ENCODE measurements at places on chromosomes 11 and 22.

DNA sequence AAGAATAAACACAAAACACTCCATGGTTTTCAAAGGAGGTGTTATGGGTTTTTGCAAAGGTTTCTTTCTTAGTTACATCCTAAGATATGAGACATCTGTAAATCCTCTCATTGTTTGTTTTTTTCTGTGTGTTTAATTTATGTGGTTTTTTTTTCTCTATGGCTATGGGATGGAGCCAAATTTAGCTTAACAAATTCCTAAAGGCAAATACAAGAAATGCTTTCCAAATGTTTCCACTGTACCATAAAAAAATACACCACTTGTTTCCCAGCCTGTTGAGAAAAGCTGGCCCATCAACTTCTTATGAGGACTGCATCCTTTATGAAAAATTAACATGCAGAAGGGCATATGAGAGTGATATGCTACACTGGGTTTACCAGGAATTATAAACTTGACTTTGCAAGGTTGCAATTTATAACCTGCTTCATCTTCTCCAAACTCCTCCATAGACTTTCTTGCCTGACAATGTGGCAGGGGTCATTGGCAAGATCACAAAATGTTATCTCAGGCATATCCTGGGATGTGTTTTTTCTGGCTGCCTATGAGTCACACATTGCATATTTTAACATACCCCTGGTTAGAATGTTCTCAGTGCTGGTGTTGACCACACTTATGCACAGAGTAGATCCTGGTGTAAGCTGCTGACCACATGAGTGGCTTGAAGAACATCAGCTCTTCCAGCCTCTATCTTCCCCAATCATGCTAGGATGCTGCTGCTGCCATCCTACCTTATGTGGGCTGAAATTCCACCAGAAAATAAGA is 137.6 kb upstream of the TTC12 start:
- no peak for DNase-seq

GRCh38 chr11:133239575-133239974 is 292.7 kb downstream of the OPCML start:
- DNase-seq = no peak

DNA sequence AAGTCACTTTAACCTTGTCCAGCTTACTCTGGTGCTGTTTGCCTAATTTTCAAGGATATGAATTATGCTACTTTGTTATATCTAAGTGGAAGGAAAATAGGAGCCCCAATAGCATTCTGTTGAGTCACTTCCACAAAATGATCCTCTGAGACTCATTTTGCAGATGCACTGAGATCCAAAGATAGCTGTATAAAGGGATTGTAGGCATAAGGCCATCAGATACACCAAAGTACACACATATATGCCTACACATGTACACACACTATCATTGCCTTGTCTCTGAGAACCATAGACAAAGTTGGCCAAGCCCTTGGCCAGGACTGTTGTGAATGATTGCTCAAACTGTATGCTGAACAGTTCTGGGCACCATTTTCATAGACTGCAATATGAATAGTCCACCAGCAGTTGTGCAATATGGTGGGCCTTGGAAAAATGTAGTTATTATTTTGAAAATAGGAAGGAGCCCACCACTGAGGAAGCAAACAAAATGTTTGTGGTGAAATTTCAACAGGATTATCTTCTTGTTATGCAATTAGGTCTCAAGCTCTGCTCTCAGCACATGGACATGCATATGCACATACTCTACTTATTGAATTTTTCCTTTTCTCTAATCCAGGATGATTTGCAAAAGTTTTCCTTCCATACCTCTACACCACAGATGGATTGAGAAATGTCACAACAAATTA is 186.0 kb upstream of the CTSC start:
- DNase-seq = no peak

GRCh38 chr11:76219243-76219642 is 12.9 kb upstream of the WNT11 start:
- no peak for DNase-seq

- DNase-seq = no peak
Observed at GRCh38 chr11:114089748-114090147, 30.2 kb downstream of the ZBTB16 start.

- no peak for DNase-seq
Observed at GRCh38 chr22:47123827-47124442, 361.5 kb downstream of the TBC1D22A start.

- no peak for DNase-seq
Observed at GRCh38 chr11:74550991-74551753, 41.2 kb upstream of the POLD3 start.

- DNase-seq = no peak
Observed at GRCh38 chr11:115267871-115268270, 236.3 kb downstream of the CADM1 start.

- no peak for DNase-seq
Observed at GRCh38 chr22:29654882-29655281, 51.4 kb downstream of the NF2 start.

DNA sequence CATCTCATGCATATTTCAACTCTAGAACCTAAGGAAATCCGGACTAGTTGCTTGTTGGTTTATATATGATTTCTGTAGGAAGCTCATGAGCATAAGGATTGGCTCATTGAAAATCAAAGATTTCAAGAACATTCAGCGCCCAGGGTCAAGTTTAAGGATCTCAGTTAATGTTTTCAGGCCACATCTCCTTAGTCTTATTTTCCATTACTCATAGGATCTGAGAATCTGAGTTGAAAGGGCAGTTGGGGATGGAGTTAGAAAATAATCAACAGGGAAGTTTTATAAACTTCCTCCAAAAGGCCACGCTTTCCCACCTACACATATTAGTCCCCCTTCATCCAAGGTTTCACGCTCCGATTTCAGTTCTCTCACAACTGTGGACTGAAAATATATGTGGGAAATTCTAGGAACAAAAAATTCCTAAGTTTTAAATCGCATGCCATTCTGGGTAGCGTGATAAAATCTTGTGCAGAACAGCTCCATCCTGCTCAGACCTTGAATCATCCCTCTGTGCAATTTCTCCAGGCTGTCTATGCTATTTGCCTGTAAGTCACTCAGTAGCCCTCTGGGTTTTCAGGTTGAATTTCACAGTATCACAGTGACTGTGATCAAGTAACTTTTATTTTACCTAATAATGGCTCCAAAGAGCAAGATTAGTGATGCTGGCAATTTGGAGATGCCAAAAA is 160.2 kb downstream of the KIRREL3 start:
- no peak for DNase-seq

DNA sequence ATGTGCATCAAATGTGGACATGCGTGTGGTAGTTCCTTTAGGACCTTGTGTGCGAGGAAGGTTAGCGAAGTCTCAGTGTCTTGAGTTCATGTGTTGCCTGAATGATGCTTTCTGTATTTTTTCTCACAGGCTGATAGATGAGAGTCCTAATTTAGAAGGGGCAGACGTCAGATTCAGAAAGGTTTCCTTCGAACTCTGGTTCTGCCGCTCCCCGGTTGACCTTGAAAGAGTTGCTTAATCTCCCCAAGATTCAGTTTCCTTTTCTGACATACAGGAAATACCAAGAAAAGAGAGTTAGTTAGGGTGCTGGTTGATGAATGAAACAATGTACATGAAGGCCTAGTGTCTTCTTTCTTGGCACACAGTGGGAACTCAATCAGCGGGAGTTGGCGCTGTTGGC is 35.9 kb upstream of the TTC12 start:
- no peak for DNase-seq

DNA sequence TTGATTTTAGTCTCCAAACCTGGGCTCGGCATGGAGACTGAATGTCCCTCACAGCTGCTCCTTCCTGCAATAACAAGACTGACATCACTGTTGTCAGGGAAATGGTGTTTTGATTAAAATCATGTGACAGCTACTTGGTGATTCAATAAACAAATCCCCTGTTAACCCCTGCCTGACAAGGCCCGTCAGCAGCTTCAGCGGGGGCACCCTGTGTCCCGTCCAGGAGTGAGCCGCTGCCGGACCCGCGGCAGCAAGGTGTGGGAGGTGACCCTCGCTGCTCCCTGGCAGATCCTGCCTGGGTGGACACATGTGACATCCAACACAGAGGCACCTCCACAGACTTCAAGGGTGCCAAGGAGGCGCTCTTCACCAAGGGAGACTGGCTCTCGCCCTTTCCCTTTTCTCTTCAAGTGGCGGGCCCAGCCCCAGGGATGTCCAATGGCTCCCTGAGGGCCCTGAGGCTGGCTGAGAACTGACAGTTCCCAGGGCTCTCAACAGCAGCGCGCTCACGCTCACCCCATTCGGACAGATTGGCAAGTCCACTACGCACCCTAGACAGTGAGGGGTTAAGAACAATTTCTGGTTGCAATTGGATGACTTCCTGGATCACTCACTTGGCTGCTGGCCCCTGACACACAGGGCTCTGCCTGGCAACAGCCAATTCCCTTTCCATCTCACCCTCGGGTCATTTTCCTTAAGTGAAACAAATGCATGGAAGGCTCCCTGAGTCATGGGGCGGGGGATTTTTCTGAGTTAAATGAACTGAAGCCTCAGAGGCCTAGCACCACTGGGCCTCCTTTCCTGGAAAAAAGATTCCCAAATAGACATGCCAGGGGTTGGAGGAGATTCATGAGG is 30.7 kb downstream of the PPP2R1B start:
- peak; percentile 85 for DNase-seq

- no peak for DNase-seq
Observed at GRCh38 chr11:9397746-9398680, 13.6 kb downstream of the IPO7 start.

GRCh38 chr11:18540207-18541009 is 13.7 kb upstream of the TSG101 start:
- no peak for DNase-seq

DNA sequence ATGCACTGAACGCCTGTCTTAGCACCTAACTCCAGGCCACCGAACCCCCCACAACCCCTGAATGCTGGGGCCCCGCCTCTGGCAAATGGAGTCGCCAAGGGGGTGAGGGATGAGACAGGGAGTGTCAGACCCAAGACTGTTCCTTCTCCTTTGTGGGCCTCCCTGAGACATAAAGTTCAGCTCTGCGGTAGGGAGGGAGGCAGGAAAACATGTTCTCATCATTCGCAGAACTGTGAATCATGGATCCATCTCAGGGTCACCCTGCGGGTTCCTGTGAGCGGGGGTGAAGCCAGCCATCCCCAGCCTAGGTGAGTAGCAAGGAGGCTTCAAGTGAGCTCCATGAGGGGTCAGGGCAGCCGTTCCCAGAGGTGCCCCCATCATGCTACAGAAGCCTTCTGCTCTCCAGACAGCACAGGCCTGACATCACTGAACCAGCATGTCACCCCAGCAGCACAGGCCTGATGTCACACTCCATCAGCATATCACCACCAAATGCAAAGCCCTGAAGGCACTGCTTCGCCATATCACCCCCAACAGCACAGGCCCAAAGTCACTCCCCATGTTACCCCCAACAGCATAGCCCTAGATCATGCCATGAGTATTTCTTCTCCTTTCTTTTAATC is 27.2 kb downstream of the TMPRSS6 start:
- no peak for DNase-seq

DNA sequence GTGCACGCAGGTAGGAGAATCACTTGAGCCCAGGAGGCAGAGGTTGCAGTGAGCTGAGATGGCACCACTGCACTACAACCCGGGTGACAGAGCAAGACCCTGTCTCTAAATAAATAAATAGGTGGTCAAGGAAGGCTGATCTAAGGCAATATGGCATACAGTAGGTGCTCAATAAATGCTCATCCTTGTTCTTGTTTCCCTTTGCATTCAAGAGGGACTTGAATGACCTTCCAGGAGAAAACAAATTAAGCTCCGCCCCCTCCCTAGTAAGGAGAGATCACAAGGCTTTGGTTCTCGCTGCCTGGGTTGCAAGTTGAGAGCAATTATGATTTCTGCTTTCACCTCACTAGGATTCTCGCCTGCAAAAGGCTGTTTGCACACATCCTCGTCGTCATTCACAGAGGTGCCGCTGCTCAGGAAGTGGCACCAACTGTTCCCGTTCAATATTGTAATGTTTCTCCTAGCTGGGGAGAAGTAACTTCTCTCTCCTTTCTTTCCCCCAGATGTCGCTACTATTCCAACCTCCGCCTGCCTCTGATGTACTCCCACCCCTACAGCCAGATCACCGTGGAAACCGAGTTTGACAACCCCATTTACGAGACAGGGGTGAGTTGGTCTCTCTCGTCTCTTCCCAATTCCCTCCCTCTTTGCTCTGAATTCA is 51.8 kb upstream of the ASPHD2 start:
- DNase-seq = no peak

- no peak for DNase-seq
Observed at GRCh38 chr11:1485504-1485885, 1.1 kb downstream of the MOB2 start.

GRCh38 chr11:115287266-115287665 is 216.9 kb downstream of the CADM1 start:
- no peak for DNase-seq

Measured in sciatic nerve (tissue), 2 donors.